ENCODE measurements at places on chromosomes 11 and 22.

DNA sequence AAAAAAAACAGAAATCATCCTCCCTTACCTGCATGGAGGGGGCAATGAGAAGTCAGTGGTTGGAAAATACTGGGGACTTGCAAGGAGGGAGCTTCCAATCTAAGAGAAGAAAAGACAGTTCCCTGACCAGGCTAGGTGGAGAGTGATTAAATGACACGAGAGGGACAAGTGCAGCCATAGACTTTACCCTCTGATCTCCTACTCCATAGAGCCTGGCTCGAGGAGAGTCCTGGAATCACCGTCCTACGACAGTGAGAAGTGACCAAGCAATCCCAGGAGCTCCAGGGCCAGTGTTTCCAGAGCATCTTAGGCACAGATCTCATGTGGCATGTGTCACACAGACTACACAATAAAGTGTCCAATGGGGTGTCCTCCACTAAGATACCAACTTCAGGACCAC lies 25.7 kb downstream of the MYH9 start:
- no peak for DNase-seq

DNA sequence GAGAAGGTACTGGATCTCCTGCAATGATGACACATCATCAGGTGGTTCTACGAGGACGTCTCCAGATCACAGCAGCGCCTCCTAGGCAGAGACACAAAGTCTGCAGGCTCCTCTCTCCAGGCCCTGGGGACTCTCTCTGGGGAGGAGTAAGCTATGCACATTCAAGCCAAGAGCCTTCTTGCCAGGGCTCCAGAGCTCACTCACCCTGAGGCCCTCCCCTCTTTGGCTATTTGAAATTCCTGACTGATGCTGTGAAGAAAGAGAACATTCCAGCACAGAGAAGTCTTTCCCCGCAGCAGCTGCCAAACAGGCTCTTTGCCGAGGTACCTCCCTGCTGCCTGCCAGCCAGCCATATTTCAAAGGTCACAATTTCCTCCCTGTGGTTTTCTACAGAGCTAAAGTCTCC lies 204.9 kb downstream of the CSNK2A3 start:
- no peak for DNase-seq

DNA sequence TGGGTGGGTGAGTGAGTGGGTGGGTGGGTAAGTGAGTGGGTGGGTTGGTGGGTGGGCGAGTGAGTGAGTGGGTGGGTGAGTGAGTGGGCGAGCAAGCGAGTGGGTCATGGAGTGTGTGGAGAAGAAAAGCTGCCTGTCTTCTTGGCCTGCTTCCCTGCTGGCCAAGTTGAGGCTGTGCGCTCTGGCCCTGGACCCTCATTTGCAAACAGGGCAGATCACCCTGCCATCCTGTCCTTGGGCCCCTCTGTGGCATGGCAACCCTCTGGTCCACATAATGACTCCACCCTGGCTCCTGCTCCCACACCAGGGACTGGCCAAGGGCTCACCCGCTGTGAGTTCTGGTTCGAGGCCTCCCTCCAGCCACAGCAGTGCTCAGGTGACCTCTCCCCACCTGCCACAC lies 35.1 kb downstream of the CAPN1 start:
- no peak for DNase-seq

- DNase-seq = no peak
Measured at GRCh38 chr11:72774499-72774898, 19.3 kb downstream of the STARD10 start.

- no peak for DNase-seq
Measured at GRCh38 chr22:41770715-41771468, 29.6 kb upstream of the CCDC134 start.

GRCh38 chr11:129825380-129825779 lies 9.7 kb downstream of the TMEM45B start:
- no peak for DNase-seq

- DNase-seq = no peak
Measured at GRCh38 chr11:110072930-110073329, 20.3 kb upstream of the ZC3H12C start.

DNA sequence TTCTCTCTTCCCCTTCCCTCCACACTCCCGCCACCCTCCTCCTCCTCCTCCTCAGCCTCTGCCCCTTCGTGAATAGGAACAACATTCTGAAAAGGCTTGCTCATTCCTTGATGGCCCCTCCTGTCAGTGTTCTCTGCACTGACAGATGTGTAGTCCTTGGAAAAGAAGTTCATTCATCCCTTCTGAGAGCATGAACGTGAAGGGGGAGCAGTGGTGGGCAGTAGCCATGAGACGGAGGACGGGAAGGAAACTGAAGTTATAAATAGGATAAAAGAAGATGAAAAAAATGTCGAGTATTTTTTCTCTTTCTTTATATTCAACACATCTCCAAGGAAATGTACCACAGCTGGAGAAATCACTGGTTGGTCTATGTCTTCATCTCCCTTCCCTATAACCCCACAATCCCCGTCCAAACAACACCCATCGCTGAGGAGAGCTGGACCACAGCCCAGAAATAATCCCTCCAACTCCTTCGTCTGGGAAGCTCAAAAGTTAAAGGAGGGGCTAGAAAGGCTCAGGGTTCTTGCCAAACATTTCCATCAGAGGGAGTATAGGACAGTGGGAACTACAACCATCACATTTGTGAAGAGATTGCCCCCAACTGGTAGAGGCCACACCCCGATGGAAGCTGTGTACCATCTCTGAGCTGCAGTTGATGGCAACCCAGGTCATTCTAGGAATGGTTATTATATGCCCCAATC lies 33.5 kb downstream of the ETS1 start:
- no peak for DNase-seq

DNA sequence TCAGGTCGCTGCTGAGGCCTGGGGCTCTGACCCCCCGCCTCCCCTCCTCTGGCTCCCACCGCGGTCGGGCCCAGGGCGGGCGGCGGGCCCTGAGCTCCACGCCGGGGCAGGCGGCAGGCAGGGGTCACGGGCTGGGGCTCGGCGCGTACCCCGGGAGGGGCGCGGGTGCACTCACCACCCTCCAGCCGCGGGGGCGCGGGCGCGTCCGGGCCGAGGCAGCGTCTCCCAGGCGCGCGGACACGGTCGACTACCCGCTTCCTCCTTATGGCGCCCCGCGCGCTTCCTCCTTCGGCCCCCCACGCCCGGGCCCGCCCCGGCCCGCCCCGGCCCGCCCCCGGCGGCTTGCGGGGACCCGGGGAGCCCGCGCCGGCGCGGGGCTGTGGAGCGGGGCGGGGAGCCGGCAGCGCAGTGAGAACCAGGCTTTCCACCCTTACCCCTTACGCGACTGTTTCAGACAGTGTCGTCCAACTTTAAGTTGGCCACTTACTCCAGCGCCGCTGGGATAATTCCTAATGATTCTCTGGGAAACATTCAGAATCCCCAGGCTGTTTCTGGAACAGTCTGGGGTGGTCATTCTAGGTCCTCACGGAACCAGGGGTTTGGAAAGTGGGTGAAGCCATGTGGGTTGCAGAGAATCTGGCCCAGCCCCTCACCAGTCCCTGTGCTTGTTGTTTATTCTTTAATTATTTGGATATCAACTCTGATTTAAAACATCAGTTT lies at the start of gene BID:
BID (minus strand) TSS at position 264 of the 720 bp plus-strand sequence. CDS start 24,353 bp downstream, outside the sequence.
- no peak for DNase-seq

GRCh38 chr11:60127311-60127811 lies 38.9 kb downstream of the MS4A2 start:
- no peak for DNase-seq

- no peak for DNase-seq
Measured at GRCh38 chr11:10139143-10139542, 154.9 kb downstream of the SBF2 start.

- no peak for DNase-seq
Measured at GRCh38 chr22:29617922-29618629, 14.6 kb downstream of the NF2 start.

DNA sequence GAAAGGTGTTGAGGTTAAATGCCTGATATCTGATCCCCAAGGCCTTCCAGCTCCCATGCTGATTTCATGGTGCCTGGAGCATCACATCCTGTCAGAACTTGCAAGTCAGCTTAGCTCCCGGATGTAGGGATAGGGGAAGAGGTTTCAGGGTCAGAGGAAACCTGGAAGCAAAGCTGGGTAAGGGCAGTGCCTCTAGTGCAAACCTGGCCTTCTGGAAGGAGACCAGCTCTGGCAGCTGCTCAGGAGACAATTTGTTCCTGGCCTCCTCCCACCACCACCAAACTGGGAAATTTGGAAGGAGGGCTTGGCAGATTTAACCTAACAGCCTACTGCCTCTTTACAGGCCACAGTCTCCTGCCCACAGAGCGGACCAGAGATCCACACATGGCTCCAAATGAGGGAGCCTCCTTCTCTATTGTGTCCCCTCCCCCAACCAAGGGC lies 9.2 kb upstream of the TSKU start:
- DNase-seq = no peak

- no peak for DNase-seq
Measured at GRCh38 chr11:288478-289397, at the start of gene PGGHG. Gene PGGHG (plus strand): TSS chr11:289126. CDS start chr11:289817, 691 bp downstream.

- no peak for DNase-seq
Measured at GRCh38 chr11:80616070-80616800, 1175.4 kb upstream of the TENM4 start.

- DNase-seq = no peak
Measured at GRCh38 chr11:5071799-5072198, 2.4 kb downstream of the OR52E1 start.

- peak; percentile 18 for DNase-seq
Measured at GRCh38 chr11:629237-629583, 2.2 kb upstream of the SCT start.

DNA sequence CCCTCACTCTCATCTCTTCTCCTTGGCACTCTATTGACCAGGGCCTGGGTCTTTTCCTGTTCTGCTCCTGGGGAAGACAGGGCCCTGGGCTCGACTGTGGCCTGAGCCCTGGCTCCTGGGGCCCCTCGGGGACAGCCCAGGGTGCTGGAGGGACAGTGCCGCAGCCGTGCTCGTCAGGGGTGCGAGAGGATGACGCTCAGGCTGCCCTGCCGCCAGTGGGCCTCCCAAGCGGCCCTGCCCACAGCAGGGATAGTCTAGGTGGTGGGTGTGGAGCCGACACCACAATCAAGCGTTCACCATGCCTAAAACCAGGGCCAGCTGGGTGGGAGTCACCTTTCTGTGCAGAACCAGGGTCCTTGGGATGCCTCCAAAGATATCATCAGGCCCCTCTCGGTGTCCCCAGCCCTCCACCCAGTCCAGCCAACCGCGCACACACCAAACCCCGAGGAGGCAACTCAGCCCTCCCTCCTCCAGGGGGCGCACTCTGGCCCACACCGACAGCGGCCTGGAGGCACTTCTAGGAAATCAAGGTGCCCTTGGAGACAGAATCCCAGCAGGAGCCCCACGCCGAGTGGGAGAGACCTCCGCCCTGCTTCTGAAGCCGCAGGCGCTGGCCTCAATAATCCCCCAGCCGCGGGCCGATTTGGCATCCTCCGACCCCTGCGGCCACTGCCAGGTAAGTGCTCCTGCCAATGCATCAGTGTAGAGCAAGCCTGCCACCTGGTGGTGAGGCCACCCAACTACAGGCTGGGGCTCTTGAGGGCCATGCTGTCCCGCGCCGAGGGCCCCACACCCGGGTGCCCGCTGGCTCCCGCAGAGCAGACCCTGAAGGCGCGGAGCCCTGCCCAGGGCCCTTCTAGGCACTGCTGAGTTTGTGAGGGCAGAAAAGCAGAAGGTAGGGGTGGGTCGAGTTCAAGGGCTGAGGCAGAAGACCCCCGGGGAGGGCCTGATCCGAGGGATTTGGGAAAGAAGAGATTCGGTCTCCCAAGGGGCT lies 496.4 kb downstream of the BUD13 start:
- peak; percentile 40 for DNase-seq

- DNase-seq = no peak
Measured at GRCh38 chr11:79852176-79852575, 411.3 kb upstream of the TENM4 start.

DNA sequence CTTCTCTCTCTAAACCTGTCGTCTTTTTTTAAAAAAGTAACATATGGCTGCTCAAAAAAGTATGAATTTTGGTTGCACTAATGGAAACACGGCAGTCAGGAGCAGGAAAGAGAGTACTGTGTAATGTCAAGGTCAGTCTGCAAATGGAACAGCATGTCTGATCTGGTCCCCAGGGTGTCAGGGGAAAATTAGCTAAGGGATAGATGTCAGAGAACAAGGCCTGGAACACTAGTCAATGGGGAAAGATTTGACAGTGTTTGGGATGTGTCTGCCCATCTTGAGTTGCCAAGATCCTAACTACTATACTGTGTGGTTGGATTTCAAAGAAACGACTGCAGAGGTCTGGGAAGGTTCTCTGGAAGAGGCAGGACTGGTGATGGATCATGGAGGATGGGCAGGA lies 65.7 kb upstream of the PHOX2A start:
- DNase-seq = no peak

- no peak for DNase-seq
Measured at GRCh38 chr11:2586793-2587131, 113.0 kb downstream of the KCNQ1OT1 start.

DNA sequence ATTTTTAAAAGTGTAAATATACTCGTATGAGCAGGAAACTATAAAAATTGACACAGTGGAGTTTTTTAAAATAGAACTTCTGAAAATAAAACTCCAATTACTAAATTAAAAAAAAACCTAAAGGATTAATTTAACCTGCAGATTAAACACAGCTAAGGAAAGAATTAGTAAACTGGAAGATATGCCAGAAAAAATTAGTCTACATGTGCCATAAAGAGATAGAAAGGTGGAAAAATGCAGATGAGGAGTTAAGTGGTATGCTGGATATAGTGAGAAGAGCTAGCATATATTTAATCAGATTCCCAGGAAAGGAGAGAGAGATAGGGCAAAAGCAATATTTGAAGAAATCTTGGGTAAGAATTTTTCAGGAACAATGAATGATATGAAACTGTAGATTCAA lies 315.8 kb upstream of the CADM1 start:
- no peak for DNase-seq

- DNase-seq = no peak
Measured at GRCh38 chr11:57506522-57506921, 9.0 kb downstream of the SLC43A1 start.

DNA sequence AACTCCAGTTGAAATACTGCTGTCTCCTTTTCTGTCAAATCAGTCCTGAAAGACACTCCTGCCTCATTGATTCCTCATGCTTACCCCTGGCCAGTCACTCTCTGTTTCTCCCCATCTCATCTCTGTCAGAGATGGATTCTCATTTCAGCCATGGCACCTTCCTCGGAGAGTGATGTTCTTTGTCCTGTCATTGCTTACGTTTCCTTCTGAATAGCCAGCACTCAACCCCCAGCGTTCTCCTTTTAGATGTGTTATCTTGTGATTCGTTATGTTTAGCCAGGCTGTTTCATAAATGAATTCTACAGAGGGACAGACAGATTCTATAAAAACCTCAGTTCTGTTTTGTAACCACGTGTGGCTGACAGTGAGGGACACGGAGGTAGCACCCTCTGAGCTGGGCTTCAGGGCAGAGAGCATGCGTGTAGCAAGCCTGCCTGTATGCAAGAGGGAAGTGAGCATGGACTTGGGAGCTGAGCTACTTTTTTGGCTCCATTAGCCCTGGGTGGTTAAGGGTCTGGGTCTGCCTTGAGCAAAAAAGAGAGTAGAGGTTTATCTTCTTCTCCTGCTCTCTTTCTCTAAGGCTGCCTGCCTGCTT lies 354.6 kb downstream of the DDX10 start:
- no peak for DNase-seq

- no peak for DNase-seq
Measured at GRCh38 chr11:12185106-12185690, 74.8 kb downstream of the MICAL2 start.

- no peak for DNase-seq
Measured at GRCh38 chr11:69707176-69707575, 3.4 kb upstream of the FGF19 start.

Data from NCI-H187 (cell line).